ENCODE measurements at places on chromosomes 2 and 18. TPM values are rescaled to one million over a fixed set of nuclear protein-coding genes. Genes with fewer than 3 reads are reported as not detected.

DNA sequence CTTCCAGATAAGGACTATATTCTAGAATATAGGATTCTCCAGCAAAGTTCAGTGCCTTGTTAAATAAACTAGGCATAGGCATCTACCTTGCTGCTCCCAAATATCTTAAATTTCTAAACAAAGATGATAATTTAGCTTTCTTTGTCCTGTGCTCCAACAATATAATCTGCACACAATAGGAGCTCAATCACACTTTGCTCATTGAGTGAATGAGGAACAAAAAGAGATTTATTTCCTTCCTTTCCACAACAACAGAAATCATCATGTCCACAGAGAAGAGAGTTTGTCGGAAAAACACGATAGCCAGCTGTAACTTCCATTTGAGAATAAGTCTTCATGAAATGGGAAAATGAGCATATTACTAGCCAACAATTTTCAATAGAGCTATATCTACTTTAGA lies 256.7 kb downstream of the TCF4 start:
- no peak for DNase-seq

DNA sequence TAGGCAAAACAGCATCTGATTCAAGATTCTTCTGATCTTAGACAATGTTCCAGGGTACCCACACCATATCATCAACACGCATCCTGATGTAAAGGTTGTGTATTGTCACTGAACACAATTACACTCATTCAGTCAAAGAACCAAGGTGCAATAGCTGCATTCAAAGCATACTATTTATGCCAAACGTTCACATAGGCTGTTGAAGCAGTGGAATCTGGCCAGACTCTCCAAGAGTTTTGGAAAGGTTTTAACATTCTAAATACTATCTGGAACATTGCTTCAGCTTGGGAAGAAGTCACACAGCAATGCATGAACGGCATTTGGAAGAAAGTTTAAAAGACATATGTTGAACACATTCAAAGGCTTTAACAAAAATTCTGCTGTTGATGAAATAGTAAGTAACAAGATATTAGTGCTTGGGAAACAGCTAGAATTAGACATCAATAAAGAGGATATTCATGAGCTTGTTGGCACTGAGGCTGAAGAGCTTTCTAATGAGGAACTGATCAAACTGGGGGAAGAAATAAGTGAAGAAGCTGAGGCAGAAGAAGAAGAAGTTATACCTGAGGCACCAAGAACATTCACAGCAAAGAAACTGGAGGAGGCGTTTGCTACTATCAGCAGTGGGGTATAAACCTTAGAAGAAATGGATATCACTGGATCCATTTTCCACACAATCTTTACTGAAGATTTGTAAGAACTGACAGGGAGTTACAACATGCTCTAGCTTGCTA lies 47.6 kb upstream of the MSH6 start:
- DNase-seq: no peak

GRCh38 chr2:179950391-179950790 lies 56.7 kb downstream of the CWC22 start:
- no peak for DNase-seq

DNA sequence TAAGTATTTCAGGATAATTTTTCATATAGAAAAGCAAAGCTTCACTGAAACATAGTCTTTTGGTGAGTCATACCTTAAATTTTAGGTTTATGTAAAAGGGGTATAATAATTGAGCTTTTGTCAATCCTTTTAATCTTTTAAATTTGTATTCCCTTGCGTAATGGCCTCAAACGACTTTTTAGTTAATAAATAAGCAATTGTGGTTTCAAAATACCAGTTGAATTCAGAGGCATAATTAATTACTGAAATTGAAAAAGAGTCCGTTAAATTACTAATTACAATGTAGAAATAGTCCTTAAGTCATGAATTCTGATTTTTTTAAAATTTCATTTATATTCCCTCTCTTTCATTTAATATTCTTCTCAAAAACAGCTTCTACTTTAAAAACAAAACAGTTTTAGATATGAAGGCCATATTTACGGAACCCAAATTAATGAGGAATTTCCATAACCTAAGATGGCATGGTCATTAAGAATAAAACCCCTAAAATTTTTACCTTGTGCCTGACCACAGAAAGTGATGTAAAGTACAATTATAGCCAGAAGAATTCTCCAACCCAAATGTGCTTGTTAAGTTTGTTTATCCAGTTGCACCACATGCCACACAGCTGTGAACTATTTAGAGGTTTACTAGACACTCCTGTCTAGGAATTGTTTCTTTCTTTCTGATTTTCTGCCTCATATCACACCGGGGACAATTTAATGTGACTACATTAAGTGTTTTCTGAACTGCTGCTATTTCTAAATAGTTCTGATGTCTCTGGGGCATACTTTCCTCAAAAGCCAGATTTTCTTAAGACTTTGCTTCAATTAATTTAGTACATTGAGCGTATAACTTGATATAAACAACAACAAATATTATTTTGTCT lies 60.7 kb upstream of the ITGA4 start:
- no peak for DNase-seq

DNA sequence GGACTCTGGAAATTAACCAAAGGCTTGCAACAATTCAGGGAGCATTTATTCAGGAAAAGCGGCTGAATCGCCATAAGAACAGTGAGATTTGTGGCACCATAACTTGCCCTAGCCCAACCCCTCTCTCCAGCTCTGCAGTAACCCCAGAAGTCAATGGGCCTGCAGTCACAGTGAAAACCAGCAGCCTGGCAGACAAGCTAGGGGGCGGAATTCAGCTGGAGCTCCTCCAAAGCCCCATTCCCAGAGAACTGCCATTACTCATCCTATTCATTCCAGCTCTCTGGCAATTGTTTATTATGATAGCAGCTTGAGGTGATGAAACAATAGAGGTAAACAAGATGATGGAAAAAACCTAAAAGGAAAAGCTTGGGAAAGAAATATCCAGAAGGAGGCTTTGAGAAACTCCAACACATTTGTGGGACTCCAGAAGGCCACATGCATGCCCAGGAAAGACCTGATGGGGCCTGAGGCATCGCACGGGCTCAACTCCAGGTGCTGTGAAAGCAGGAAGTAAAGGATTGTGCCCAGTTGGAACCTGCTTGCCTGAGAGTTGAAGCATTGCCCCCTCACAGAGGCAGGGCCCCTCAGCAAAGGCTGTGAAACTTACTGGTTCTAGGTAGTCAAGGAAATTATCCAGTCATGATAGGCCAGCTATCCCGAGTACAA lies 126.7 kb downstream of the TWIST2 start:
- DNase-seq: no peak

COA5 gene
- 29.8 TPM for total RNA-seq

ZAP70 gene
- 0.62 TPM for total RNA-seq

COQ10B gene
- total RNA-seq: 41.2 TPM

All from heart right ventricle (tissue), 16 donors.